Esophagus squamous epithelium (tissue), 5 donors: ENCODE measurements at places on chromosomes 13 and 19.

- DNase-seq: no peak
These were observed 147.5 kb upstream of the GPR12 start for GRCh38 chr13:26908126-26908525.

- DNase-seq: no peak
These were observed 27.1 kb downstream of the MEGF8 start for GRCh38 chr19:42352301-42353259.

GRCh38 chr13:23658929-23659541, 88.8 kb downstream of the TNFRSF19 start:
- no peak for DNase-seq

GRCh38 chr19:17318966-17319365, 9.6 kb downstream of the DDA1 start:
- no peak for DNase-seq

DNA sequence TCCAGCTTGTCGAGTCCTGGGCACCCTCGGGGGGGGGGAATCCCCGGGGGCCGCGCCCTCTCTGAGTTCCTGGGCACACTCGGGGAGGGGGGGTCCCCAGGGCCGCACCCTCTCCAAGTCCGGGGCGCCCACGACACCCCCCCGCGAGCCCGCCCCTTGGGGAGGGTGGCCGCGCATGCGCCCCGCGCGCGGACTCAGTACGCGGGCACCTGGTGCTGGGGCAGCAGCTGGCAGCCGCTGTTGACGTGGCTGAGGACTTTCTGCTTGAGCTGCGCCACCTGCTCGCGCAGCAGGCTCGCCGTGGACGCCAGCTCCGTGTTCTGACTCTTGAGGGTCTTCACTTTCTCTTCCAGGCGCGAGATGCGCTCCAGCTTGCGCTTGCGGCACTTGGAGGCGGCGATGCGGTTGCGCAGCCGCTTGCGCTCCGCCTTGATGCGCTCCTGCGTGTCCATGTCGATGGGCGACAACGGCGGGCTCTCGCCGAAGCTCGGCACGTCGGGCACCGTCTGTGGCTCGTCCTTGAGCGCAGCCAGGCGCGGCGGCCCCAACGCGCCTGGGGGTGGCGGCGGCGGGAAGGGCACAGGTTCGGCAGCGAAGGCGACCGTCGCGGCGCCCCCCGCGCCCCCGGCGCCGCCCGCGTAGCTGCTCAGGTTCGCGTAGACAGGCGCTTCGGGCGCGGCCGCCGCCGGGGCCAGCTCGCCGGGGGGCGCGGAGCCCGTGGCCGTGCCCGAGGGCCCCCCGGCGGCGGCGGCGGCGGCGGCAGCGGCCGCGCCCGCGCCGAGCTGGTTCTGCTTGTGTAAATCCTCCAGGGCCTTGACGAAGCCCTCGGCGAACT, 958 bp downstream of the JUND start:
- DNase-seq: peak; percentile 52

DNA sequence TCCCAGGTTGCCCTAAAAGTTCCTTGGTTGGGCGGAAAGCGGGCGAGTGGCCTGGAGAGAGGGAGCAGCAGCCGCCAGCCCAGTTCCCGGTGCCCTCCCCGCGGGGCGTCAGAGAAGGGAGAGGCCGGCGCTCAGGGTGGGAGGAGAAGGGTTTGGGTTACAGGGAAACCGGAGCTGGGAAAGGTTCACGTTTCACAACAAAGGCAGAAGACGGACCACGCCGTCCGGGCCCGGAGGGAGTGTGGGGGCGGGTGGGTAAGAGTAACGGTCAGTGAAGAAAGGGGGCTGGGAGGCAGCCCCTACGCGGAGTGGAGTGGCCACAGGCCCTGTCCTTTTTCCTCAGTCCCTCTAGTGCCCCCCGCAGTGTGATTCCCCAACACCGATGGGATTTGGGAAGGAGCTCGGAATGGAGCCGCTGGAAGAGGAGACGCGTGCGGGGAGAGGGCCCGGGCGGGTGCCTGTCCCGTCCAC, 1.6 kb downstream of the SIX5 start:
- no peak for DNase-seq

- no peak for DNase-seq
These were observed 186.2 kb upstream of the GPR12 start for GRCh38 chr13:26946684-26947343.

DNA sequence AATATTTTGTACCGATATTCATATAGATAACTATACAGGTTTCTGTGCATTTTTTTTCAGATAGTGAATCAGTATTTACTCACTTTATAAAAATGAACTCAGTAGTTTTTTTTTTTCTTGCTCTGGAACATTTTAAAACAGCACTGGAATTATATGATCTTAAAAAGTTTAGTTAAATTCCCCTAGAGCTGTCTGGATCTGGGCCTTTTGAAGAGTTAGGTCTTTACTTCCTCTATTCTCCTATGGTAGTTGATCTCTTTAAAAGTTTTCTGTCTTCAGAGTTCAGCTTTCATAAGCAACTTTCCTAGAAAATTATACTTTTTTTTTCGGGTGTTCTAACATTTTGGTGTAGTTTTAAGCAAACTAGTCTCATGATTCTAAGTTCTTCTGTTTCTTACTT, 21.8 kb upstream of the RBM26 start:
- DNase-seq: no peak
